ENCODE measurements at places on chromosomes 11 and 22.

GRCh38 chr11:115929618-115930129, 425.5 kb upstream of the CADM1 start:
- no peak for DNase-seq

GRCh38 chr11:118052581-118053206, 24.2 kb upstream of the TMPRSS4 start:
- no peak for DNase-seq

DNA sequence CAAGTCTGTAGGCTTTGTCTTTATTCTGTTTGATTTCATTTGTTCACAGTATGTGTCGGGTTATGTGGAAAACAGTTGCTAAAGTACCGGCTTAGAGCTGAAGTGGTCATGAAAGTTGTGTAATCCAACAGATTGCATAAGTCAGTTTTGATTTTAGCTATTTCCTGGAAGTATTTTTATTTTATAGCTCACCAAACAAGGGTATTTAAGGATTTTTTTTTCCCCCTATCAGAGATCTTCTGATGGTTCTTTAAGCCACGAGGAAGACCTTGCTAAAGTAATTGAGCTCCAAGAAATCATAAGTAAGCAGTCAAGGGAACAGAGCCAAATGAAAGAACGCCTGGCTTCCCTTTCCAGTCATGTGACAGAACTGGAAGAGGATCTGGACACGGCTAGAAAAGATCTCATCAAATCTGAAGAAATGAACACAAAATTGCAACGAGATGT, 55.9 kb downstream of the PPFIA1 start:
- no peak for DNase-seq

DNA sequence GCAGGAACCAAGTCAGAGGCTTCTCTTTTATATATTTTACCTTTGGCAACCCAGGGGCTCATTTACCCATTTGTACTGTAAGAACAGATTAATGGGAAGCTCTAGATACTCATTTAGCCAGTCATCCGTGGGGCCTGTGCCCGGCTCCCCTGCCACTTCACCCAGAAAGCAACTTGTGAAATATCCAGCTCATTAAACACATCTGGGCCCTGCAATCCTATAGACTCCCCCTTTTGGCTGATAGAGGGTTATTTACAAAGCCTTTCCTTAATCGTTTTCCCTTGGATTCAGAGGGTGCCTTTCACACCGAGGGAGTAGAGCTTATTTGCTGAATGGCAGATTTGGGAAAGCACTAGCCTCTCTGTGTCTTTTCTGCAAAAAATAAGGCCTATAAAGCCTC, 118.7 kb upstream of the SORL1-AS1 start:
- no peak for DNase-seq

DNA sequence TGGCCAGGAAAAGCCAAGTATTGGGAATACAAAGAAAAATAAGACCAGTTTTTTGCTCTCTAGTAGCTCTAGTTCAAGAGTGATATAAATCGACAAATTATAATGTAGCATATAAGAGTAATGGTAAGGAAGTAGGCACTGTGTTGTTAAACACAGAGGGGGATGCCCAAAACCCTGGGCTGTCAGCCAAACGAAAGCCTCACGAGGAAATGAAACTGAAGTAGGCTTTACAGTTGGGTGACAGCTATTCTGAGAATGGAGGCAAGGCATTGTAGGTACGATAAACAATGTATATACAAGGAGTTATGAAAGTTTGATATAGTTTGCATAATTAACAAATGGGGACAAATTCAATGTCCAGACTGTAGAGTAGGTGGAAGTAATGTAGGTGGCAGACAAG, 176.4 kb downstream of the FAM181B start:
- DNase-seq = peak; percentile 1

- DNase-seq = no peak
Measured at GRCh38 chr11:124520550-124520854, 23.0 kb downstream of the OR8B12 start.

DNA sequence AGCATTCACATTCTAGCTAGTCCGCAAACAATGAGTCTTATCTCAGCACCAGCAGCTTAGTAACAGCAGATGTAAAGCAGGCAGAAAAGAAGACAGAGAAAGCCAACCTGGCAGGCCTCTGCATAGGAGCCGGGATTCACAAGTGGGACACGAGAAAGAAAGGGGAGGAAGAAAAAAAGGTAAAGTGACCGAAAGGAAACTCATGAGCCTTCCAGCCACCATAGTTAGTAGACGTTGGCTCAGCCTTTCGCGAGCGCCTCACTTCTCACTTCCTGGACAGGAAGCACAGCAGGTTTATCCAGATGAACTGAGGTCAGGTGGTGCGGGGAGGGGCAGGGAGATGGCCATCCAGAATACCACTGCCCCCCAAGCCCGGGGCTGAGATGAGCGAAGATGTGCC, 19.7 kb upstream of the KAT5 start:
- DNase-seq = no peak

DNA sequence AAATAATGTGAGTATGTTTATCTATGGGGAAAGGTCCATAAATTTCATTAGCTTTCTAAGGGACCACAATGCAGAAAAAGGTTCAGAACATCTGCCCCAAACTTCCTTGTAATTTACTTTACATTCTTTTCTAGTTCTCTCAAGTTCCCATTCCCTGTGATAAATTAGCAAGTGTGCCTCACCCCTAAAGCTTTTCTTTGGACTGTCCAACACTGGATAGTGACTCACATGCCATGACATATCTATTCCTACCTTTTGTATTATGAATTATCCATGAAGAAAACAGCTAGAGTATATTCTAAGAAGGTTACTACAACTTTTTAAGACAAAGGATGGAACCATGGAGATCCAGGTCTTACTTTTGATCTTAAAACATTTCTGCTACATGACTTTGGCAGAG, 1.6 kb downstream of the OR51F1 start:
- no peak for DNase-seq

GRCh38 chr11:2825889-2826678, 59.5 kb downstream of the CDKN1C start:
- no peak for DNase-seq

- no peak for DNase-seq
Measured at GRCh38 chr11:71067753-71068152, 184.6 kb downstream of the SHANK2 start.

- DNase-seq = no peak
Measured at GRCh38 chr22:30223303-30223702, 23.3 kb downstream of the LIF start.

DNA sequence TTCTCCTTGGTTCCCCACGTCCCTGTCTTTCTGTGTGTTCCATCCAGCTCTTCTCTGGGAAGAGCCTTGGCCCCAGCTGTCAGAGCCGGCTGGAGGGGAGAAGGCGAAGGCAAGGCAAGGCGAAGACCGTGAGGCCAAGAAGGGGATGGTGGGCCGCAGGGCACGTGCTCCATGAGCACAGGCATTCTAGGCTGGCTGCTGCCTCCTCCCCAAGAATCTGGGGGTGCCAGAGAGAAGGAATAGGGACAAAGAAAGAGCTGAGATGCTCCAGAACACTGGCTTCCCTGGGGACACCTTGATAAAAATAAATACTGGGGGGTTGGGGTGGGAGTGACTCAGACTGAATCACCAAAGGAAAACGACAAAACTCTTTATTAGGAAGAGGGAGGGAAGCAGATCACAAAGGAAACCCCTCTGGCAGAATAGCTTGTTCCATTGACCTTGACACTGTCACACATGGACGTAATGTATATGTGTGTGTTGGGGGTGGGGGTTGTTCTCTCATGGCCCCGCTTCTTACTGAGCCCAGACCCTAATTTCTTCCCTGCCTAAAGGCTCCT, 52.5 kb downstream of the NECTIN1 start:
- DNase-seq = no peak

DNA sequence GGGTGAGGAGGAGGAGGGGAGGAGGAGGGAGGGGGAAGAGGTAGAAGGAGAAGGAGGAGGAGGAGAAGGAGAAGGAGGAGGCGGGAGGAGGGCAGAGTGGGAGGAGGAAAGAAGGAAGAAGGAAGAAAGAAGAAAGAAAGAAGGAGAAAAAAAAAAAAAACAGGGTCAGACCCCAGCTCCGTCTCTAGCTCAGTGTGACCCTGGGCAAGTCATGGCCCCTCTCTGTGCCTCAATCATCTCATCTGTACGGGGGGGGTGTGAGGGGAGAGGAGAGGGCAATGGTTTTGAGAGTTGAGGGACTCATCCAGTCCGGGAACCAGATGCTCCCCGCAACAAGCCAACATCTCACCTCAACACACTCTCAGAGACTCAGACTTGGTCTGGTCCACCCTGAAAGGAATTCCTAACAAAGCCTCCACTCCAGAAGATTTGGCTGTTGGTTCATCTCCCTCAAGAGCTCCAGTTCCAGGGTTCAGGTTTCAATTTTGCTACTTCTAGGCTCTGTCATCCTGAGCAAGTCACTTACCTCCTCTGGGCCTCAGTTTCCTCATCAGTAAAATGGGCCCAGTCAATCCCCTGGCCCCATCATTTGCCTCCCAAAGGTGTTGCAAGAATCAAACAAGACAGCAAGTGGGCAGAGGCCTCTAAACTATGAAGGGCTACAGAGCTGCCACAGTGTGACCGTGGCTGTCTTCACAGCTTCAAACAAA, 7.7 kb downstream of the CARD10 start:
- no peak for DNase-seq

- no peak for DNase-seq
Measured at GRCh38 chr11:18371279-18371678, 23.1 kb upstream of the LDHA start.

- DNase-seq = no peak
Measured at GRCh38 chr22:38417252-38418060, 37.5 kb downstream of the KCNJ4 start.

GRCh38 chr11:31871310-31872075, 60.4 kb upstream of the PAX6 start:
- no peak for DNase-seq

DNA sequence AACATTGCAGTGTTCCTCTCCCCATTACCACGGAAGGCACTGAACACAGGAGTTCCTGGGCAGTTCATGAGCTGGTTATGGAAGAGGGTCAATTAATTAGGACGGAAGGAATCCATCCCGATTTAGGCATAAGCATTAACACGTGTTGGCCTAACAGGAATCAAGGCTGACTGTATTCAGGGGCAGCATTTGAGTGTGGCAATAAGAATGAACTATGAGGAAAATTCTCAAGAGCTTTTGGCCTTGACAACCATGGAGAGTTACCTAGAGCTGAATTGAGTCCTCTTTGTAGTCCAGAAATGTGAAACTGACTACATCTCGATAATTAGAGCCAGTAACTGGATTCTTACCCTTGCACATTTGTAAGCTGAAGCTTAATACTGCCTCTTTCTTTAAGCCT, 82.4 kb upstream of the CRTAM start:
- DNase-seq = no peak

DNA sequence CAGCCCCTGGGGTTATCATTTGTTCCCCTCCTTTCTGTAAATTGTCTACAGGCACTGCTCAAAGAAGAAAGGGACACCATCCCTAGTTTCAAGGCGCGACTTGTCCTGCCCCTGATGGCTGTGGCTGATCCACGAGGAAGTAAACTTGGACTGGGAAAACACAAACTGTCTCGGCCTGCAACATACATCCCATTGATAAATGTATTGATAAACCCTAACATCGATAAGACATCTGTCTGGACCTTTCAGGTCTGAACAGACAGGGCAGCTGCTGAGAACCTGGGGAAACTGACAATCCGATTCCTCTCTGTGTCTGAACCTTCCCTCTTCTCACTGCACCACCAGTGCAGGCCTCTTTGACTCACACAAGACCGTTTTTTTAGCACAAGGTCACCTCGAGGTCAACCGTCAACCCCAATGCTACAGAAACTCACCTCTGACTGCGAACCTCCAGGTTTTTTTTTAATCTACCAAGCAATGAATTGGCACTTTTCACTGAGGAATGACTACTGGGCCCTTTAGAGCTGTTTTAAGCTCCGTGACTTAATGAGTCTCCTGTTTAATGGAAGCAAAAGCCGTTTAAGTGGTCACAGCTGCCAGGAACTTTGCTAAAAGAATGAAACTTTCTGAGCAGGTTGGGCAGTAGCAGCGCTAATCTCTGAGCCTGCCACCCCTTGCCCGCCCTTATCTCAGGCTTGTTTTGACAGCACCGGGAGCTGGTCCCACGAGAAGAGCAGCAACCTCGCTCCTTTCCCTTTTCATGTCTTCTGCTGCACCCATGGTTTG, 203.8 kb upstream of the TMEM45B start:
- no peak for DNase-seq

DNA sequence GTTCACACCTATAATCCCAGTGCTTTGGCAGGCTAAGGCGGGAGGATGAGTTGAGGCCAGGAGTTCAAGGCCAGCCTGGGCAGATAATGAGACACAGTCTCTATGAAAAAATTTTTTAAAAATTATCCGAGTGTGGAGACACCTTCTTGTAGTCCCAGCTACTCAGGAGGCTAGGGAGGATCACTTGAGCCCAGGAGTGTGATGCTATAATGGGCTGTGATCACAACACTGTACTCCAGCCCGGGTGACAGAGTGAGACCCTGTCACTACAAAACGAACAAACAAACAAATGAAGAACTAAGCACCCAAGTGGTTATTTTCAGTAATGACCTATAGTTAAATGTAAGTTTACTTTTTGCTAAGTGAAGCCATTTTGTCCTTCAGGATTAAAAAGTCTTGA, 32.3 kb downstream of the ANO5 start:
- no peak for DNase-seq

DNA sequence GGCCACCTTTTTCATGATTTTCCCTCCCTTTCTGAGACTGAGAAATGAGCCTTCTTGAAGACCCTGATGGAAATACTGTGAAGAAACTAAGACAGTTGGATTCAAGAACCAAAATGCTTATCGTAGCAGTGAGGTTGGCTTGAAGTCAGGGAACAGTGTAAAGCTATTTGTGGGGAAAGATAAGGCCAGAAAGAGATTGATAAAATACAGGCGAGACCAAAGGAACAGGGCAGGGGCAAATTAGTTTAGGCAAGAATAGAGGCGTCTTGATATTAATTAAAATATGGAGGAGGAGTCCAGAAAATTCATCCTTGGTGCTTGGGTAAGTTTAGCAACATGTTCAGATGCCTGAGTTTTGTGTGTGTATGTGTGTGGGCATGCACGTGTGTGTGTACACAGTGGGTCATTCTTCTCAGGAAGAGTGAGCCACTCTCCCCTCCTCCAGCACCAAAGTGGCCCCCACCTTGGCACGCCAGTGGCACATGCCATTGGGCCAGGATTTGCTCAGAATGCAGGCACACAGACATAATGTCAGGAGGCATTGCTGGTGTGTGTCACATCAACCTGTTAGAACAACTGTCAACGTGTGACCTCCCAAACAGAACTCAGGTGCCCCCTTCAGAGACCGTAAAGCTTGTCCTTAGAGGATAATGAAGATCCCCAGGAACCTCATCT, 3.9 kb upstream of the EHF start:
- no peak for DNase-seq

DNA sequence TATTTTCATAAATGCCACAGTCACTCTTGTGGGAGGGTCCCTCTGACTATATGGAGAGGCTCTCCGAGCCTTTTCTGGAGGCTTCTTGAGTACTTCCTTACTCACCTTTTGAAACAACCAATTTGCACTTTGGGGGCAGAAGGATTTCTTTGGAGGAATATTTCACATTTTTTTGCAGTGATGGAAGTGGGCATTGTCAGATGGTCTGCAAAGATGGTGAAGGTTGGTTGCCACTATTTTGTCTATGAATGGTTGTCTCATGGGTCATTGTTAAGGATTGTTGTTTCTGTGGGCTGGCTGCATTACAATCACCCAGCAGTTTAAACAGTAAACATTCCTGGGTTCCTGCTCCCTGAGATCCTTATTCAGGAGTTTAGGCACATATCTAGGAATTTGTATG, 388.2 kb downstream of the TMEM135 start:
- DNase-seq = no peak
